ENCODE measurements at places on chromosomes 7 and 10. TPM values are rescaled to one million over a fixed set of nuclear protein-coding genes. Genes with fewer than 3 reads are reported as not detected.

FGFBP3 gene
- total RNA-seq, result 0.26 TPM

CPN1 gene
- not detected for total RNA-seq

MCM10 gene
- 0.38 TPM for total RNA-seq

CTAGE15 gene
- total RNA-seq, result 1.4 TPM

PTPRZ1 gene
- 3.5 TPM for total RNA-seq

EVX1 gene
- total RNA-seq, result not detected

PSAP gene
- total RNA-seq, result 1,098 TPM

- no peak for DNase-seq
These were observed 3.4 kb downstream of the ADCYAP1R1 start for GRCh38 chr7:31055471-31055870.

- no peak for DNase-seq
These were observed 876 bp upstream of the PIK3AP1 start for GRCh38 chr10:96721207-96721572.

DNA sequence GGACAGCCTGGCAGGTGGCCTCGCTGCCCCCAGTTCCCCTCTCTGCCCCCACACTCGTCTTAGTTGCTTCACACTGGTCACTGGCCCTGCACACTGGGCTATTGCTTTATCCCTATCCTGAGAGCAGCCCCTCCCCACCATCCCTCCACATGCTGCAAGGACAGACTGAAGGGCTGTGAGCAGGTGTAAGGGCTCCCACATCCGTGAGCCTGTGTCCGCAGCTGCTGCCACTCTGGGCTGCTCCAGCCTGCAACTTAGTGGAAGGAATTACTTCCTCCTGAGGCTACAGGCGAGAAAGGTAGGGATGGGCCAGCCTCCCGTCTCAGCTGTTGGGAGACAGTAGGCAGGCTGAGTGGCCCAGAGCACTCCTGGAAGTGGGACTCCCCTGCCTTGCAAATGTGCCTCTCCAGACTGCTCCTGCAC lies 3.8 kb downstream of the RARRES2 start:
- DNase-seq, result no peak

GRCh38 chr10:72685264-72685921 lies 6.5 kb upstream of the MCU start:
- DNase-seq, result no peak

DNA sequence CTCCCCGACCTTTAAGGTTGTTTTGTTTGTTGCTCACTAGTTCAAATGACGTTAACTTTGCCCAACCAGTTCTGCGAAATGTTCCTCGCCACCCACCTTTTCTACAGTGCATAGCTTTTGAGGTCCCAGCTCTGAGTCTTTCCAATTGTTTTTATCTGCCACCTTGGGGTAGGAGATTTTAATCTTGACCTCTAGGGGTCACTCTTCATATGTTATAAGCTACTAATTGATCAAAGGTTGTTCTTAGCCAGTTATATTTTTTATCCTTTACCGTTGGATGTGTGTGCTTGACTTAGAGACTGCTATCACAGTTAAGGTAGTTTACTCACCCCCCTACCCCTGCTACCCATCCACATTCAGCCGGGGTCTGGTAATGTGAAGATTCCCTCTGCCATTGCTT lies 372.4 kb downstream of the SUGCT start:
- DNase-seq, result peak; percentile 24

DNA sequence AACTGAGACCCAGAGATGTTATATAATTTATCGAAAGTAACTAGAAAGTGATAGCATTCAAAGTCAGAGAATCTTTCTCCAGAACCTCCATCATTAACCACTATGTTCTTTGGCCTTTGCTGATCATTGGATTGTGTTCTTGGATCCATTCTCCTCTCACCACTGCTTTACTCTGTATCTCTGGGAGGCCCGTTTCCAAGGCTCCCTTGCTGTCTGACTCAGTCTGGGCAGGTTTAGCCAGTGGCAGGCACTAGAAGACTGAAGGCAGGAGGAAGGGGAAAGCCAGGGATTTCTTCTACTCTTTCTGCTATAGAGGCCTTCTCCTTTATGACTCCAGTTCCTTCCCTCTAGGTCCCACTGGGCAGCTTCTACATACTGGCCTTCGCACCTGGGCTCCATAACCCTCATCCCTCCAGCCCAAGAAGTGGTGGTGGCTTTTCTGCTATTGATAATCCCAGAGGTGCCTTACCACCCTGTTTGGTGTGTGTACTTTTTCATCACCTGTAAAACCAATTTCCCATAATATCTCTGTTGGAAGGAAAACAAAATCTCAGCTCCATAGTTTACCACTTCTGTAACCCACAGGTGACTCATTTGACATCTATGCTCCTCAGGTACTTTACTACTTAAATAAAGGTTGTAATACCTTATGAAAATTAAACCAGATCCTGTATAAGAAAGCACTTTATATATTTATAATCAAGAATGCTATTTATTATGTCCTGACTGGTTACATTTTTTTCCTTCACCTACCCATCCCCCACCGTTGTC lies 36.0 kb downstream of the BCAP29 start:
- DNase-seq, result peak; percentile 20

DNA sequence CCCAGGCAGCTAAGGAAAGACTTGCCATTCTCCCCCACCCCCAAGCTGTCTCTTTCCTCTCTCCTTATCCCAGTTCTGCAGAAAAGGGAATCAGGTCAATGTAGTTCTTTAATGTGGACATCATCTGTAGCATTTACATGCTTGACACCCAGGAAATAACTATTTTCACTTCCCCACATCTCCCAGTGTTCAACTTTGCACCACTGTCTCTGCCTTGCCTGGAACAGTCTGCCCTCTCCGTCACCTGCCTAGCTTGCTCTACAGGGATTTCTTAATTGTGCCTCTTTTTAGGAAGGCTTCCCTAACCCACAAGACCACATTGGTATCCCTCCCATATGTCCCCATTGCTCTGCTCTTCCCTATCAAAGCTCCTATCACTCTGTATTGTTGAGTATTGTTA lies 45.9 kb upstream of the TOMM7 start:
- DNase-seq, result no peak

DNA sequence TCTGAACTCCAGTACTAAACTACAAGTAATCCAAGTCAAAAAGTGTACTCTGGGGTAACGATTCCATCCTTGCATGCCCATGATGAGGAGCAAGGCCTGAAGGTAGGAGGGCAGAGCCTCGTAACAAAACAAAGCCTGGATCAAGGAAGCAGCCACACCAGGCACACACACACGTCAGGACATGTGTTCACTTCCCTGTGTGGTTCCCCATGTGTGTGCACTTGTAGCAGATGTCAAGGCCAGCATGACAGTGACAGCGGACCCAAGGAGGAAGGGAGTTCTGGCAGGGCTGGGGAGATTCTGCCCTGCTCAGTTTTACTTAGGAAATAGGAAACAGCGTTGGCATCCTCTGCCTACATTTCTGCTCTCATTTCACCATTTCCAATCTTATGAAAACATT lies 92.8 kb downstream of the ALOX5 start:
- peak; percentile 16 for DNase-seq

DNA sequence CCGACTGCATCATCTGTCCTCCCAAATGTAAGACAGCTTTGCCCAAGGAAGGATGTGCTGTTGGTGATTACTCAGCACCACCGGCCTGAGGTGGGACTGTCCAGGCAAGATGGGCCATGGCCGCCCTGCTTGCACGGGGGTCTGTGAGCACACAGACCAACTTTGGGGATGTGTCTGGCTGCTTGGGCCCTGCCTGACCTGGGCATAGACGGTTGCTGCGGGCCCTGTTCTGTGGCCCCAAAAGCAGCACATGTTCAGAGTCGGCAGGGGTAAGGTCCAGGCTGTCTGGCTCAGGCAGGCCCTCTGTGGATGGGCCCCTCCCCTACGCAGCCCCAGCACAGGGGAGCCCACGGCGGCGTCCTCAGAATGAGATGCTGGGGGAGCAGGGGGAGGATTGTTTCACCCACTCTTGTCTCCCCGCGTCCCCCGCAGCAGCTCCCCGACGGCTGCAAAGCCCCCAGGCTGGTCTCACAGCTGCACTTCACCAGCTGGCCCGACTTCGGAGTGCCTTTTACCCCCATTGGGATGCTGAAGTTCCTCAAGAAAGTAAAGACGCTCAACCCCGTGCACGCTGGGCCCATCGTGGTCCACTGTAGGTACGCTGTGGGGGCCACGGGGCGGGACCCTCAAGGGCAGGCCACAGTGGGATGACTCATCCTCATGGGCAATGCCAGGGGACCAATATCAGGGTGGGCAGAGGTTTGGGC lies 58.4 kb downstream of the MKI67 start:
- DNase-seq, result no peak

DNA sequence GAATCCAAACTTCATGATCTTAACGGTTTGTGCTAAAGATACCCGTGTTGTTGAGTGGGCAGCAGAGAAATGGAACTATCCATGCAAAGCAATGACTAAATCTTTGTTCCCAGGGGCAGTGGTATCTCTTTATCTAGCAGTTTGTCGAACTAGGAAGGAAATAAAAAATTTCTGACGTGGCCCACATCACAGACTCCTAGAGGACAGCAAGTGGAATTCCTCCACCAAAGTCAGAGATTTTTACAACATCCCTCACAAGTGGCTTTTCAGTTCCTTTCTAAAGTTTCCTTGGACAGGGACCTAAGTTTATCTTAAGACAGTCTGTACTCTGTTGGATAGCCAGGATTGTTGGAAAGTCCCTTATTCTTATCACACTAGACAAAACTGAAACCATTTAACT lies 136.0 kb downstream of the RAPGEF5 start:
- DNase-seq, result no peak

DNA sequence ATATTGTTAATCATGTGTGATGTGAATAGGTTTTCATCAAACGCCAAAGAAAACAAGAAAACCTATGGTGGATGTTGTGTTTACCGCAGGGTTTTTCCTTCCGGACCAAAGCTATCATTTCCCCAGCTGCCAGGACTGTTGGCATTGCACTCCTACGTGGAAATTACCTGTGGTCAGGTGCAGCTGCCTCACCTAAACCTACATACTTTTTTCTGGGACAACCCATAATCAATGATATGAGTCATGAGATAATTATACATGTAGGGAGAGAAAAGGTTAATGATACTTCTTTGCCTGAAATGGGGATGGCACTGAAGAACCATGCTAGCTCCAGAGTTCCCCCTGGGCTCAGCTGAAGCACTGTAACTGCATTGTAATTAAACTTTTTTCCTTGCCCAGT lies 223.6 kb upstream of the SEMA3E start:
- no peak for DNase-seq

GRCh38 chr7:80699045-80699638 lies 60.7 kb downstream of the CD36 start:
- peak; percentile 58 for DNase-seq

DNA sequence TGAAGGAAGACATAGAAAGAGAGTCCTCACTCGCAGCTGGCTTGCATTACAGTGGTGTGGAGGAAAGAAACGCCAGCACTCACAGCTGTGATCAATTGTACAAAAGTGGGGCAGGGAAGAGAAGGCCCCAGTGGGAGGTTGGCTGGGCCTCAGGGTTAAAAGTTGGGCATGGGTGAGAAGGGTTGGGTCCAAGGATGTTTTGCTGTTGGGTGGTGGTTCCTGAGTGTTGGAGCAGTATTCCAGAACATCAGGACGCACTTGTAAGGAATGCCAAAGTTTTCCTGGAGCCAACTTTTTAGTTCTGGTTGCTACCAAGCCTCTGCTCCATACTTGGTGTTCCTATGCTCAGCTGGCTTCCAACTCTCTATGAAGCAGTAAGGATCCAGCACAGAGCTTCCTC lies 55.4 kb upstream of the MKRN1 start:
- DNase-seq, result no peak

DNA sequence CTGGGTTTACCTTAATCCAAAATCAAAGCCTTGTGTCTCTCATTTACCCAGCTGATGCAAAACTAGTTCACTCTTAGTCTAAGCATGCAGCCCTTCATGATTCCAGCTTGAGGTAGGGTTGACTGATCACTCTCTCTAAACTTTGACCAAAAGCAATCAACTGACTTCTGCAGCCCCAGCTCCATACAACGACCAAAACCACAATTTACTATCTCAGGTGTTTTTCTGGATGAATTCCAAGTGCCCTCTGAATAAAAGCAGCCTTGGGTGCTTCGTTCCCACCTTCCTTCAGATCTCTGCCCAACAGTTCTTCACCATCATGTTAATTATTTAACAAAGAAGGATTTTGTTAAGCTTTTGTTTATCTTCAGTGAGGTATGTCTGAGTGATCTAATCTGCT lies 62.6 kb downstream of the CCDC6 start:
- DNase-seq, result no peak

DNA sequence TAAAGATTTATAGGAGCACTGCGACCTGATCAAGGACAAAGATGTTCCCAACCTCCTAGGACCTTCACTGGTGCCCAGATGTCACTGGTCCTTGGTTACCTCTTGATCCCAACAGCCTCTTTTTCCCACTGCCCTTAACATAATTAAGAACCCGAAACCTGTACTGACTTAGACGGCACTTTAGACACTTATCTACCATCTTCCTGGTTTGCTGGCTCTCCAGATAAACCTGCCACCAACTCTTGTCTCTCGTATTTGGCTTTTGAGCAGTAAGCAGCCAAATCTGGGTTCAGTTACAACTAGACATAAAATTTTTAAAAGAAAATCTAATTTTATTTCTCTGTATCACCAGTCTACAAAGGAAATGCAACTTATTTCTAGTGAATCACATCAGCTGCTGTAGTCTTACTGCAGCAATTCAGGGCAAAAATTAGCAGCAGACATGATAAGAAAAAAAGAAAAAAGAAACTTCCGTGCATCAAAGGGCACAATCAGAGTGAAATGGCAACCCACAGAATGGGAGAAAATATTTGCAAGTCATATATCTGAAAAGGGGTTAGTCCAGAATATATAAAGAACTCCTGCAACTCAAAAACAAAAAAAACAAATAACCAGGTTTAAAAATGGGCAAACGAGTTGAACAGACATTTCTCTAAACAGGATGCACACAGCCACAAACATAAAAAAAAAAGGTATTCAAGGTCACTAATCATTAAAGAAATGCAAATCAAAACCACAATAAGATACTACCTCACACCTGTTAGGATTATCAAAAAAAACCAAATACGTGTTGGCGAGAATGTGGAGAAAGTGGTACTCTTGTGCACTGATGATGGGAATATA lies 9.4 kb downstream of the ASB13 start:
- DNase-seq, result no peak

GRCh38 chr7:37816922-37817590 lies 31.3 kb upstream of the NME8 start:
- no peak for DNase-seq

DNA sequence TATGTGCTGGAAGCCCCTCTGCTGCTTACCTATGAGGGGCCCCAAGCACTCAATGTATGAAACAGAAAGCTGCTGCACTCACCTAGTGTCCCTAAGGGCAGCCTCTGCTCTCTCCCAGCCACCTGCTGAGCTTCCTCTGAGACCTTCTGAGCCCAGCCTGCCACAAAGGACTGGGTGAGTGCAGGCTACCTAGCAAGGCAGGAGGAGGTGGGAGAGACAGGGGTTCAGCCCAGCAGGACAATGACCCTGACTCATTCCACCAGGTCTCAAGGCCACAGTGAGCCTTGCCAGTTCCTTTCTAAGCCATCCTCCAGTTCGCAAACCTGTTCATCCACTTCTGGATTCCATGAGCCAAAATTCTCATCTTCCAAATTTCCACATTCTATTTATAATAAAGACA lies 16.3 kb downstream of the VOPP1 start:
- DNase-seq, result no peak
